IPS-NIHi11 (cell line): ENCODE measurements at places on chromosomes 12 and 14.

- no peak for DNase-seq
Measured at GRCh38 chr14:24224618-24225071, 7.5 kb downstream of the NEDD8 start.

DNA sequence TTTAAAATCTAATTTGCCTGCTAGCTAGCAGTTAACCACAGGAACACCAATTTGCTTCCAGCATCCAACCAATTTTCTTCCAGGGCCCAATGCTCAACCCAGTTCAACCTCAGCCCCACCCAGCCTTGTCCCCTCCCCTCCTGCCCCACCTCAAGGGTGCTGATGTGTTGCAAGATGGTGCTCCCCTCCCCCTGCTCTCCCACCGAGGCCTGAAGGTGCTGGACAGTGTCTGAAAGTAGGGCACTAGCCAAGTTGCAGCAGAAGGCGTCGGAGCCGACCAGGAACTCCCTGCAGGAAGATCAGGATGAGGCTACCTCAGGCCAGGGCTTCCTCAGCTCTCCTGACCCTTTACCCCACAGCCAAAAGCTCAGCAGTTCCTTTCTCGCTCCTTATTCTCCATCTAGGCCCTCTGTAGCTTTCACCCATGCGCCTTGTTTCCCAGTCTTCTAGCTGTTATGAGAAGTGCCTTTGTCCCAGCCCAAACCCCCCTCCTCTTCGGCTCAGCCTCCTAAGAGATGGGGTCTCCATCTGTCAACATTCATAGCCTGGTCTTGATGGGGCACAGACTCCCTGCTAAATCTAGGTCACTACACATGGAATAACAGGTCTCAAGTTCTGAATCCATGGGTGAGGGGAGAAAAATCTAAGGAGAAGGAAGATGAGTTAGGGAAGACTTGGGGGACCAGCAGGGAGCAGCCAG is 3.6 kb downstream of the STAT6 start:
- no peak for DNase-seq

GRCh38 chr14:39582028-39582654 is 149.9 kb upstream of the FBXO33 start:
- DNase-seq = no peak

DNA sequence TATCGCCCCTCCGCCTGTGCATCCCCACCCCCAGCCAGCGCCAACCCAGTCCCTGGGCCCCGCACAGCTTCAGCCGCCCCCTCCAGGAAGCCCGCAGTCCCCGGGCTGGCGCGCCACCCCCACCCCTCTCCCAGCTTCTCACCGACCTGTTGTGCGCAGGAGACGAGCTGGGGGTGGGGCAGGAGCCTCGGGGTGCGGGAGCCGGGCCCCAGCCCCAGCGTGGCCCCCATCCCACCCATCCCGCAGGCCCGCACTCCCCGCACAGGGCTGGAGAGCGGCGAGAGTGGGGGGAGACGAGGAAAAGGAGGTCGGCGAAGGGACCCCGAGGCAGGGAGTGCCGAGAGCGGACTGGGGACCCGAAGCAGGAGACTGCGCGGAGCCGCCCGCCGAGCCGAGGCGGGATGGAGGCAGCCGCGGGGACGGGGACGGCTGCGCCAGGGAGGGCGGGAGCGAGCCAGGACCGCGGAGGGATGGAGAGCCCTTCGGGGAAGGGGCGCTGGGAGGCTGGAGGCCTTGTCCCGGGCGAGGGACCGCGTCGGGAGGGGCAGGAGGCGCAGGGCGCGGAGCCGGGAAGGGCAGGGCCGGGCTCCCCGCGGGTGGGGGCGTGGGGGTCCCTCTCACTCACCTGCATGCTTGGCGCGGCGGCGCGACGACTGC is 498 bp downstream of the PIANP start:
- peak; percentile 85 for DNase-seq

GRCh38 chr14:91108941-91109611 is 4.8 kb upstream of the DGLUCY start:
- no peak for DNase-seq

- no peak for DNase-seq
Measured at GRCh38 chr12:8903646-8904045, 10.7 kb upstream of the PHC1 start.

- no peak for DNase-seq
Measured at GRCh38 chr14:69945912-69946311, 66.7 kb downstream of the SMOC1 start.

DNA sequence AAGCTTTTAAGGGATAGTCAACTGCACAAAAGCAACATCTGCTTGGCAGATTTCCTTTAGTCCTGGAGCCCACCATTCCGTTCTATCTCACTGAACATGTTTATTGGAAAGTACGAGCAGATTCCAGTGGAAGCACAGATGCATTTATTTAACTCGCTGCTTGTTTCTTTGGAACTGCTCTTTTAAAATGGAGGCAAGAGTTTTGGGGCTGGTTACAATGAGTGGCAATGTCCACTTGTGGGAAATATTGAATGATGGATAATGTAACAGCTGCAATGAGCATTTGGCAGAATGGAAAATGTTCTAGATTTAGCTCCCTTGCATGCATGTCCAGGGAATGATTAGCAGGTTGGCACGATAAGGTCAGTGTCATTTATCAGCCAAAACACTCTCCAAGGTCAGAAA is 163.0 kb downstream of the ATP23 start:
- no peak for DNase-seq

DNA sequence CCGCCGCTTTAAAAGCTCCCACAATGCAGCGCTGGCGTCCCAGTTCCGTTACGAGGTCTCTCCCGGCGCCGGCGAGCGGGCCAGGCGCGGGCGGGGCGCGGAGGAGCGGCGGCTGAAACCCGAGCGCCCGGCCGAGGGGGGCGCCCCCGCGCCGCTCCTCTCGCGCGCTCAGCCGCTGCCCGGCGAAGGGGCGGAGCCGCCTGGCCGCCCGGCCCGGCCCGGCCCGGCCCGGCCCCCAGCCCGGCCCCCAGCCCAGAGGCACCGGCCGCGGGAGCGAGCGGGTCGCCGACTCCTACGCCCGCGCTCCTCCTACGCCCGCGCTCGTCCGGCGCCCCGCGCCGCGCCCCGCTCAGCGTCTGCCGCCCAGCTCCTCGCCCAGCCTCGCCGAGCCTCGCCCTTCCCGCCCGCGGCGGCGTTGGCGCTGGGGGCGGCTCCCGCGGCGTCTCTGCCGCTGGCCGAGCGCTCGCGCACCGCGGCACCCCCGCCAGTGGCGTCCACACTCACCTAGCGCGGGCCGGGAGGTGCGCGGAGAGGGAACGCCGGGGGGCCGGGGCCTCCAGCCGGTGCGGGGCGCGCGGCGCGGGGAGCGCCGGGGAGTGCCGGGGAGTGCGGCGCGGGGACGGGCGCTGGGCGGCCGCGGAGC is at the start of gene RASSF8:
TSS of gene RASSF8 (plus strand) at position 255 of the 643 bp plus-strand sequence. CDS start 96,662 bp downstream, outside the sequence.
- DNase-seq = peak; percentile 91

DNA sequence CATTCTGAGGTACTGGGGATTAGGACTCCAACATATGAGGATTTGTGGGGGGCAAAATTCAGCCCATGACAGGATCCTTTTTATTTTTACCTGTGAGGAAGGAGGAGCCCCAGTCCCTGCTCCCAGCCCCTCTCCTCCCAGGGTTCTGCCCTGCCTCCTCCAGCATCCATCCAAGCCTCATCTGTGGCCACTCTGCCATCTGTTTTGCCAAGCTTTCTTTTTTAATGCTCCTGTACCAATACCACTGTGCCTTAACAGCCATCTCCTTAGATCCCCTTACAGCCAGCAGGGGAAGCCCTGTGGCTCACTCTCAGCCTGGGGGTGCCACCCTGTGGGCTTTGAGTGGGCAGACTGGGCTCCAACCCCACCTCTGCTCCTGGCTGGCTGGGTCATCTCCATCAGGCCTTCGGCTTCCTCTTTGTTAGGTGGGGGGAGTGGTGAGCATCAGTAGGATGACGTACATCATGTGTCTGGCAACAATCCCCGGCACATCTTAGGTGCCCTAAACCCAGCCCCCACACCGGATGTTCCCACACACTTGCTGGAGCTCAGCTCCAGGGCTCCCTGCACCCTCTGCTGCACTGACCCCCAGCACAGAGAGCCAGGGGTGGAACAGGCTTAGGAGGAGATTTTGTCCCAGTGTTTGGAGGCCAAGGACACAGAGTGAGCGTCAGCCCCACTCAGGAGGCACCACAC is 40.2 kb downstream of the CYP46A1 start:
- DNase-seq = no peak

GRCh38 chr12:43694879-43695278 is 63.7 kb downstream of the PUS7L start:
- no peak for DNase-seq
